ENCODE measurements at places on chromosomes 7 and 10.
A peak's percentile ranks its signal among the peaks of the same experiment; 100 is the strongest.

DNA sequence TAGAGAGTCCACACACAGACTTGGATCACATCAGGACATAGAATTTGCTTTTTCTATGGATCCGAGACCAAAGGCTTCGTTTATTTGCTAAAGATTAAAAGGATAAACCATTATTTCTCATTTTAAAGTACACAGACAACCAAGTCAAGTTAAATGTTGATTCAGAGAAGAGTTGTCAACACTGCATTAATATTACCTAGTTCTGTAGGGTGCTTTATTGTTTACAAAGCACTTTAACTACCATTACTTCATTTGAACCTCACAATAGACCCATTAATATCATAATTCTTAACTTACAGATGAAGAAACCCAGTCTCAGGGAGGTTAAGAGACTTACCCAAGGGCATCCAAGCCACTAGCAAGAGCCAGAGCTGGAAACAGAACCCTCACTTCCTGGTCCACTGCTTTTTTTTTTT, 43.2 kb upstream of the GSAP start:
- DNase-seq, result no peak

DNA sequence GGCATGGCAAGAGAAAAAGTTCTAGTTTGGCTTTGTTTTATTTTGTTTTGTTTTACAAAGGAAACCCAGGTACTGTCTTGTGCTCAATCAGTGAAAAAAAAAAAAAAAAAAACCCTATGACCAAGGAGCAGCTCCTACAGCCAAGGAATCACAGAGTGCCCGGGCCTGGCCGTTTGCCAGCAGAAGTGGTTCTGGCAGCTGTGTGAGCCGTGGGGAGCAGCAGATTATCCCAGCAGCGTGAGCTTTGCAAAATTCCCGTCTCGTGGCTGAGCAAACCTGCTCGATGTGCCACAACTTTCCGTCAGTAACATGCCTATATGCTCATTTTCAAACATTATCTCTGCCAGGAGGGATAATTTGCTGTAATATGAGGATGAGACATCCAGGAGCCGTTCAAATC, 293.7 kb downstream of the POU6F2 start:
- DNase-seq, result peak; percentile 17

- DNase-seq, result no peak
These were observed 44.9 kb upstream of the FAM171A1 start for GRCh38 chr10:15416034-15416433.

GRCh38 chr7:38369816-38370493, 96.5 kb upstream of the TARP start:
- DNase-seq, result peak; percentile 72

DNA sequence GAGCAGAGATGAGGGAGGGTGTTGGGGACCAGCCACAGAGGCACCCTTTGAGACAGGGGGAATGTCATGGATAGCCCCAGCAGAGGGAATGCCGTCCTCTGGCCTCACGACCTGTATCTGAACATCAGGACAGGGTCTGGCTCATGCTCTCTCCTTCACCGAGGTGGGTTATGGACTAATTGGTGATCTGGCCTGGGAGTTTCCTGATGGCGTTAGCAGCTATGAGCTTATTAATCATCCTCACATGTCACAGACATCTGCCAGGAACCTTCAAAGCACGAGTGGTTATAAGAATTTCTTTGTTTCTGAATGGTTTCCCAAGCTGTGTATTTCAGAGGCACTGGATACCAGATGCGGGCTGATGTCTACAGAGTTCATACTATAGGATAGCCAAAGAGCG, 6.9 kb downstream of the CPA4 start:
- no peak for DNase-seq

- DNase-seq, result no peak
These were observed 92.1 kb downstream of the CCDC71L start for GRCh38 chr7:106568680-106569499.

- no peak for DNase-seq
These were observed 30.3 kb downstream of the SLC29A3 start for GRCh38 chr10:71349406-71349805.

DNA sequence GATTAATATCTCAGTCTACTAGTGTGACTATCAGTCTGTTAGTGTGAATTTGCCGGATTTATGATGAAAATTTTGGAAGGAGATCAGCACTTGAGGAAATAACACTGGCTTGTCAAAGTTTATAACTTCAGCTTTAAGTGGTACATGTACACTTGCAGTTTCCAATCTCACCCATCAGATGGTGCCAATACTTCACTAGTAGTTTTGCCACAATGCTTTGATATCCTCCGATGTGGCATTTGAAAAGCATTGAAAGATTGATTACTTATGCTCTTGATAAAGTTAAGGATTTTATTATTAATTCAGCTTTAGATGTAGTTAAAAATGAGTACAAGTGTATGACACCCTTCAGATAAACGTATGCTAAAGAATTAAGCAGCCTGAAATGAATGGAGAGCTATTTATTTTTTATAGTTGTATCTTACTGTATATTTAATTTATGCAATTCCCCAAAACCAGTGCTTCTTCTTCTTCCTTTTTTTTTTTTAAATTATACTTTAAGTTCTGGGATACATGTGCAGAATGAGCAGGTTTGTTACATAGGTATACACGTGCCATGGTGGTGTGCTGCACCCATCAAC, 98.2 kb downstream of the ANLN start:
- no peak for DNase-seq

- no peak for DNase-seq
These were observed 7.6 kb downstream of the ZRANB1 start for GRCh38 chr10:124949543-124949942.

DNA sequence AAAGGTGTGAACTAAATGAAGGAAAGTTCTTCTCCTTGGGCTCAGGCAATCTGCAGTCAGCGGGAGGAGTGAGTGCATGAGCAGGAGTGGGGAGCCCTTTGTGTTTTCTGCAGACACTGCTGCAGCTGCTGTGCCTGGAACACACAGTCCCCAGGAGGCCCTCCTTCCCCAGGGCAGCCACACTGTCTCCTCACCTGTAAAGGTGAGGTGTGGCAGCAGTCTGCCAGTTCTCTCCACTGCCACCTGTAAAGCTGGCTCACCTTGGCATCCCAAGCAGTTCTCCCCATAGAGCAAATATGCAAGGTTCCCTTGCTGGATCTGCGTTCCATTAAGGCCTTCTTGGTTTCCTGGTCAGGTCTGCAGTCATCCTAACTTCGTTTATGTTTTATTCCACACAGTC, 5.2 kb upstream of the VWC2 start:
- DNase-seq, result no peak

GRCh38 chr7:151497306-151497871, 22.3 kb downstream of the RHEB start:
- DNase-seq, result no peak

GRCh38 chr7:100584683-100585510, 1.0 kb downstream of the LRCH4 start:
- peak; percentile 69 for DNase-seq

GRCh38 chr7:158953912-158954311, 97.6 kb downstream of the DYNC2I1 start:
- no peak for DNase-seq

- no peak for DNase-seq
These were observed 9.0 kb downstream of the GET4 start for GRCh38 chr7:885261-885892.

DNA sequence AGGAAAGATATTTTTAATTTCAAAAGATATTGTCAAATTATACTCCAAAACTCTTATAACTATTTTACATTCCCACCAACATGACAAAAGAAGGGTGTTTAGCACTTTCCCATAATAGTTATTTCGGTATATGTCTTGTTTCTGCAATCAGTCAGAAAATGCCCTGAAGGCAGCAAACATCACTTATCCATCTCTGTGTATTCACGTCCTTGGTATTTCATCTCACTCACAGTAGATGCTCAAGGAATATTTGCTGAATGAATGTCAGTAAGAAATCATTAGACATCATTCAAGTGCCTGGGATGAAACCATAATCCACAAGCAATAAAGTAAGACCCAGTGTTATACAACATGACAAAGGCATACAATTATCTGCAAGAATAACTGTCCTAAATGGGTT, 112.7 kb downstream of the GFRA1 start:
- DNase-seq, result no peak

GRCh38 chr7:80945976-80946375, 27.1 kb upstream of the SEMA3C start:
- DNase-seq, result no peak

DNA sequence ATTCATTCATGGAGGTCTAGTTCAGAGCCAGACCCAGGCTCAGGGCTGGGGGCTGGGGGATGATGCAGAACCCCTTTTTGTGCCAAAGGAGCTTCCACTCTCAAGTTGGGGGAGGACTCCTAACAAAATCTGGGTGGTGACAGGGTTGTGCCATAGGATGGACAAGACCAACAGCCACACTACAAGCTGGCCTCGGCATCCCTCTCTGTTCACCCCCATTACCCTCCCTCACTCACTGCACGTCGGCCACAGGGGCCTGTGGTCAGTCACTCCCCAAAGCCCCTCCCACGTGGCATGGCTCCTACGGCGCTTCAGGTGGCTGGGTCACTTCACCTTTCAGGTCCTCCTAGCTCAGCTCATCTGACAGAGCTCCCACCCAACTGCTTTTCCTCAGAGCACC, 348.7 kb upstream of the ZMIZ1 start:
- no peak for DNase-seq

DNA sequence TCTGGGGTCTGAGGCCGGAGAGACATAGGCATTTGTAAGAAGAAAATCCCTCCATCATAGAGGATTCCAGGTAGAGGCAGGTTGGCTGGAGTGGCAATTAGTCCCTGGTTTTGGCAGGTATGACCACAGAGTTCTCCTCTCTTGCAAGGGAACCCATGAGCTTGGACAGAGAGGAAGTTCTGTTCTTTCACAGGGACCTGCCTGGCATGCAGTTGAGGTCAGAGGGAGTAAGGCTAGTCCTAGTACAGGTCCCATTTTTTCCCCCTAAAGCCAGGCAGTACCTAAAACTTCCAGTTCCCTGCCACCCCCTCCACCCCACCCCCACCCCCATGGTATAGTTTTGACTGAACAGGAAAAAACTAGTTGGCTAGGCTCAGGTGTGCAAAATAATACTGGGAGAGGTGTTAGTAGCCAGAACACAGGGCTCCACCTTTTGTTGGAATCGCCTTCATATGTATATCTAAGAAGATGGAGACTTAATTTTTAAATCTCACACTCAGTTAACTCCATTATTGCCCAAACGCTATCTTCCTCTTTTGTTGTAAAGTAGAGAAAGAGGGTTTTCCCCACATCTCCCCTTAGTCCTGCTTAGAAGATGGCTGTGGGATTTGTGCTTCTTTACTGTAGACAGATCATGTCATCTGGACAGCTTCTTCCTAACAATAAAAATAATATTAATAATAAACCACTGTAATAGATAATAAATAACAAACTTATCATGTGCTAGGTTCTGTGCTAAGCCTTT, 188.1 kb downstream of the TCF7L2 start:
- no peak for DNase-seq

GRCh38 chr10:87659571-87660483, at the start of gene PAPSS2:
TSS of gene PAPSS2 (plus strand) at chr10:87659878. CDS start at chr10:87659982, 104 bp downstream.
- peak; percentile 73 for DNase-seq

GRCh38 chr10:118712930-118713634, 41.7 kb downstream of the CACUL1 start:
- no peak for DNase-seq

DNA sequence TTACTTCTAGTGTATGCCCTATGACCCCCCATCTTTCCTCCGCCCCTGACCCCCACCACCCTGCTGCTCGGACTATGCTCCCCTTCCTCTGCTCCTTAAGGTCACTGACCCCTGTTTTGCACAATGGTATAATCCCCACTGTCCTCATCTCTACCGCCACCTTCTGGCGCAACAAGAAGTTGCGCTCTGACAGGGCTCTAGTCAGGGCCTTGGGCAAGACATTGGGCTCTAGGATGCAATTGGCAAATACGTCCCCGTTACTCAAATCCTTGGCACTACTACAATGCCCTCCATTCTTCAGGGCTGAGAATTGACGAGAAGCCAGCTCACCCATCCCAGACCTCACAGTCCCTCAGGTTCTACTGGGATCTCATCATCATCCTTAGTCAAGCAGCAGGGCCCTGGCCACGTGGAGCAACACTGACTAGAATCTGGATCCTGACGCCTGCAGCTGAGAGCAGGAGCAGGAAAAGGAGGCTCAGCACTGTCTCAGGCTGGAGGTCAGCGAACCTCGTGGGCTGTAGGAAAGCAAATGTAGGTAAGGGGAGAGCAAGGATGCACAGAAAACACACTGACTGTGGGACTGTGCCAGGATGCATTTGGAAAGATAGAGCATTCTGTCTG, 10.6 kb downstream of the LRIT2 start:
- no peak for DNase-seq

DNA sequence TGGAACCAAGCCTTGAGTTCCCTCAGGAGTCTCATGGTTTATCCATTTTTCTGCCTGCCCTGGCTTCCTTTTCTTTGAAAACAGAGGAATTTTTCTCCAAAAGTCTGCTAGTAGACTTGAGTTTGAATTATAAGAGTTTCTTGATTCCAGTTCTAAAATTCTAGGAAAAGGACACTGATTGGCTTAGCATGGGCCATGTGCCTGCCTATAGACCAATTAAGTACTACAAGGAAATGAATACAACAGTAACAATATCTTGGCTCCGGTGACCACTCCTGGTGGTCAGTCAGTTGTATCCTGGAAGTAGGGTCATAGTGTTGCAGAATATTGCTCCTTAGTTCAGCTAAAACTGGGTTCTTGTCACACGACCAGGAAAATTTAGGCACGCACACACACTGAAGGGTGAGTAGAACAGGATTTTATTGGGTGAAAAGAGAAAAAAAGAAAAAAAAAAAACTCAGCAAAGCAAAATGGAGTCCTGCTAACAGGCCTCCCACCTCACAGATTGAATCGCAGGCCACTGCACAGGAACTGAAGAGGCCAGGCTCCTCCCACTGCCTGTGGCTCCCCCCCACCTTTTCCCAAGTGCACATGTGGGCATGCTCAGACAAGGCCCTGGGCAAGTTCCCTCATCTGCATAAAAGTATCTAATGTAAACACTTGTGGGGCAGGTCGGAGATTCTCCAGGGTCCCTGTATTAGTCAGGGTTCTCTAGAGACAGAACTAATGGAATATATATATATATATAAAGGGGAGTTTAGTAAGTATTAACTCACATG, 155.1 kb downstream of the LYZL1 start:
- no peak for DNase-seq

DNA sequence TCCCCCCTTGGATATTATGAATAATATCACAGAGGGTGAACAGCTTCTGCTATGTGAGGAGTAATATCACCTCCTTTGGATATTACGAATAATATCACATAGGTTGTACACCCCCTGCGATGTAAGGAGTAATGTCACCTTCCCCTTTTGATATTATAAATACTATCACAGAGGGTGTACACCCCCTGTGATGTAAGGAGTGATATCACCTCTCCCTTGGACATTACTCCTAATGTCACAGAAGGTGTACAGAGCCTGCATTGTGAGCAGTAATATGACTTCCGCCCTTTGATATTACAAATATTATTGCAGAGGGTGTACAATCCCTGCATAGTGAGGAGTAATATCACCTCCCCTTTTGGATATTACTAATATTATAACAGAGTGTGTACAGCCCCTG, 9.2 kb upstream of the TMEM225B start:
- no peak for DNase-seq

Data from ovary (tissue), 10 donors.